ENCODE measurements at places on chromosomes 1 and 21.

DNA sequence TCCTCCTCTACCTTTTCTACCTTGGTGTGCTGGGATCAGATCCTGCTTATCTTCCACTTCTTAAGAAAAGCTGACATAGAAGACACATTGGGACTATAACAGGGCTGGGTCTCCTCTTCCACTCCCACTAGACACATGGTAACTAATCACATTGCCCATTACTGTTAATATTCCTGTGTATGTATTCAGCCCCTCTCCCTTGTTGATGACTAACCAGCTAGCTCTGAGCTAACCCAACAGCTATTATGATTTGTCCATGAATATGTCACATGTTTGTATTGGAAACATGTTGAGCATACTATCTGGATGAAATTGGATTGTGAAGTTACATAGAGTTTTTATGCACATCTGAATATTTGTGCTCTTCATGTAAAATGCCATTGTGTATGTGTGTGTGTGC is 52.9 kb downstream of the MPZL1 start:
- DNase-seq: no peak

DNA sequence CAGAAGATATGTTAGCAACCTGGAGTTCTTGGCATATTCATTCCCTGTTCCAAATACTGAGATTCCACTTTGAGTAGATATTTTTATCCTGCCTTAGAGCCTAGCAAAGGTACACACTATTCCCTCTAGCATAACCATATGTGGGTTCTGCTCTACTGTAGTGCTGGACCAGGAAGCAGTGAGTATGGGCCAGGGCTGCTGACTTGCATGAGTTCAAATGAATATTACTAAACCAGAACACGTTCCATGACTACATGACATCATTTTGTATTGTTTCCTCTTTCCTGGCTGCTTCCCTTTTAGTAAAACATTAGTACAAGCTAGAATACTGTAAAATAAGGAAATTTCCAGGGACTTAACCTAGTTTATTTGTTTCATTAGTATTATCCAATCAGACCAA is 41.1 kb downstream of the TNFSF18 start:
- no peak for DNase-seq

DNA sequence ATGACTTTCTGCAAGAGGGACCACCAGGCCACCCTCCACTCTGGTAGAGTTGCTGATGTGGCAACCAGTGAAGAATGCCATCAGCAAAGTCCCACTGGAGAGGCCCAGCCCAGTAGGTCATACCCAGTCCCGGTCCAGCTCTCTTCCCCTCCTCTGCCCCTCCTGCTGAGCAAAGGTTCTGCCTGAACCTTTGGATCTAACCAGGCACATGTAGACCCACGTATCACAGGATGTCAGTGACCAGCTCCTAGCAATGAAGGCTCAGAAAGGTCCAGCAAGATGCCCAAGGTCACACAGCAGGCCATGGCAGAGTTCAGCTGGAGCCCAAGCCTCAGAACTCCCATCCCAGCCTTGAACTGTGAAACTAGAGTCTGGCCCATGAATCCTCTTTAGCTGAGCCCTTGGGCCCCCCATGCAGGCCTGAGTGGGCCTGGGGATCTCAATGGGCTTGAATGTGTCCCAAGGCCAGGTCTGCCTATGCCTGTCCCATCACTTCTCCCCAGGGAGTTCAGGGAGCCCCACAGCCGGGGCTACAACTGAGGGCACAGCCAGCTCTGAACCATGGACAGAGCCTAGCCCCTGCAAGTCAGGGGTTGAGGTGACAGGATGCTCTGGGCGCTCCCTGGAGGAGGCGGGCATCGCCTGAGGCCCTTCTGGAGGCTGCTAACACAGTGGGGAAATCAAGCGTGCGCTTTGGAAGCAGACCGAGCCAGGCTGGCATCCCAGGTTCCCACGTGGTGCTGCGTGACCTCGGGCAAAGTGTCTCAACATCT is 21.4 kb upstream of the PADI1 start:
- DNase-seq: no peak

DNA sequence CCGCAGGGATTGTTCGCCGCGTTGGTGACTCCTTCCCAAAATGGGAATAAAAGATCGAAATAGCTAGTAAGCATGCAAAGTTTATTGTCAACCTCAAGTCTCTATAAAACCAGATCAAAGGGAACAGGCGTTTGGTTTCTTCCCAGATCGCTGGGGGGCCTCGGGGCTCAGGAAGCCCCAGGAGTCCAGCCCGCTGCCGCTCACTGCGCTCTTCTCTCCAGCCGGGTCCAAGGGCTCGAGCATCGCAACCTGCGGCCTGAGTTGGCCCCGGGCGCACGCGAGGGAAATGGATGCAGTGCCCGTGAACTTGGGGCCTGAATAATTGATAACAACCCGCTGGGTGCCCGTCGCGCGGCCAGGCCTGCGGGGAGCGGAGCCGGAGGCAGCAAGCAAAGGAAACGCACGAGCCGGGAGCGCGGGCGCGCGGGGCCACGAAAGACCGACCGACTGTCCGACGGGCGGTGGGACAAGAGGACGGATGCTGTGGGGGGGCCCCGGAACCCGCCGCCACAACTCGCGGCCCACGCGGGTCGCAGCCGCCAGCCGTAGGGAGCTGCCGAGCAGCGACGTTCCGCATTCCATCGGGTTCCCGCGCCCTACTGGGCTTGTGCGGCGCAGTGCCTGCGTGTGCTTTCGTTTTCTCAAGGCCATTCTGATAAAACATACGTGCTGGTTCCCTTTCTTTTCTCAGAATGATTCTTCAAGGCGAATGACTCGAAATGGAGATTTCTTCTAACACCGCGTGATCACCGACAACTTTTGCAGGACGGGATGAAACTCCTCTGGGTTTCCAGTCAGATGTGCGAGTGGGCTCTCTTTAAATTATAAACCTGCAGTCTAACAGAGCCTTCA is 14.0 kb upstream of the ALX3 start:
- no peak for DNase-seq

DNA sequence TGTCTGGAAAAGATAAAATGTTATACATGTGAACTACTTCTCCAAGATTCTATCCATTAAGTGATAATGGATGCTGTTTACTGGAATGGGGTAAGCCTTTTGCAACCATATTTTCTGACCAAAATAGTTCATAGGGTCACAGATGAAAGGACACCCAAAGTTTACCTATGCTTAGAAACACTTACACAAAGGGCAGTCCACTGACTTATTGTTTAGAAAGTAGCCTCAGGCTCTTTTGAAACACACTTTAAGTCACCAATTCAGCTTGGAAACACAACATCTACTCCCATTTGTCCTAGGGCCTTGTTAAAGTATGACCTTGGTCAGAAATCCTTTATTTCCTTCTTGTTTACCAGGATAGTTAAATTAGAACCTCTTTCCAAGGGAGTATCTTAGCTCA is 28.7 kb upstream of the VTCN1 start:
- no peak for DNase-seq
